H1 (cell line): ENCODE measurements at places on chromosomes 3 and 15. TPM values are rescaled to one million over a fixed set of nuclear protein-coding genes. Genes with fewer than 3 reads are reported as not detected.

- H3K27ac ChIP-seq: peak overlapping the region; percentile 58; the same call in 1 of the 2 replicates
- H3K4me1 ChIP-seq: peaks cover 2% of the 10 kb centered on the region; the same call in 1 of the 2 replicates
- H3K36me3 ChIP-seq: no peaks in the 10 kb centered on the region
- H3K27me3 ChIP-seq: no peaks in the 10 kb centered on the region
Observed at GRCh38 chr3:146160321-146160963, 542 bp downstream of the PLOD2 start.

The ST8SIA2 gene
- 3.2 and 4.5 TPM in 2 replicates for total RNA-seq

The ZMYND10 gene
- 0.54 and 0.56 TPM in 2 replicates for total RNA-seq

DNA sequence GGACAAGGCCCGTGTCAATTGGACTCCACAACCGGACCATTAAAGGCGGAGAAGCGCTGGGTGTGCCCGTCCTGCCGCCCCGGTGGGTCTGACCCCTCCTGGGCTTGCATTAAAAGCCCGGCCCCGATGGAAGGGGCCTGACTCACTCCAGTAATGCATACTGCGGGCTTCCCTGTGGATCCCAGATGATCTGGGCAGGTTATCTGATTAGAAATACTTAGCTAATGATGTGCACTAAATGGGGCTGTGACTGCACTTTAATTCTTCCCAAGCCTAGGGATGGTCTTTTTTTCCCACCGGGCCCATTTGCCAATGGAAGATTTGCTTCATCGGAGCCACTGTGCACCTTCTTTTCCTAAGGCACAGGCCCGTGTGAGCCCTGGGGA lies 124.9 kb downstream of the TMEM266 start:
- no peak overlapping the region for H3K27ac ChIP-seq
- no peak for DNase-seq
- H3K36me3 ChIP-seq: no peaks in the 10 kb centered on the region

GRCh38 chr3:194773771-194774455 lies 88.2 kb downstream of the FAM43A start:
- no peak overlapping the region for H3K27ac ChIP-seq
- H3K36me3 ChIP-seq: no peaks in the 10 kb centered on the region
- no peaks in the 10 kb centered on the region; the same call in 1 of the 2 replicates for H3K27me3 ChIP-seq
- no peak overlapping the region for H3K4me3 ChIP-seq
